CD8-positive, alpha-beta memory T cell (primary cell): ENCODE measurements at places on chromosomes 1 and 21. TPM values are rescaled to one million over a fixed set of nuclear protein-coding genes. Genes with fewer than 3 reads are reported as not detected.

CELA3A gene
- total RNA-seq: not detected

TRAPPC10 gene
- total RNA-seq: 50.0 TPM

CFHR3 gene
- not detected for total RNA-seq

ERG gene
- not detected for total RNA-seq

MYBPH gene
- not detected for total RNA-seq

KCNJ15 gene
- not detected for total RNA-seq

HAPLN2 gene
- total RNA-seq: not detected

RPTN gene
- not detected for total RNA-seq

PDE9A gene
- 1.5 TPM for total RNA-seq

SLC30A10 gene
- total RNA-seq: not detected

PLA2G2D gene
- total RNA-seq: not detected

TMPRSS15 gene
- not detected for total RNA-seq

SUSD4 gene
- total RNA-seq: 0.16 TPM

RNF2 gene
- 30.5 TPM for total RNA-seq

PRDM2 gene
- total RNA-seq: 67.9 TPM

CASQ1 gene
- total RNA-seq: not detected

FAM177B gene
- not detected for total RNA-seq
